ENCODE measurements at places on chromosomes 16 and 17. TPM values are rescaled to one million over a fixed set of nuclear protein-coding genes. Genes with fewer than 3 reads are reported as not detected.

- no peak for DNase-seq
These were observed 2.2 kb upstream of the WDR59 start for GRCh38 chr16:74987027-74987681.

DNA sequence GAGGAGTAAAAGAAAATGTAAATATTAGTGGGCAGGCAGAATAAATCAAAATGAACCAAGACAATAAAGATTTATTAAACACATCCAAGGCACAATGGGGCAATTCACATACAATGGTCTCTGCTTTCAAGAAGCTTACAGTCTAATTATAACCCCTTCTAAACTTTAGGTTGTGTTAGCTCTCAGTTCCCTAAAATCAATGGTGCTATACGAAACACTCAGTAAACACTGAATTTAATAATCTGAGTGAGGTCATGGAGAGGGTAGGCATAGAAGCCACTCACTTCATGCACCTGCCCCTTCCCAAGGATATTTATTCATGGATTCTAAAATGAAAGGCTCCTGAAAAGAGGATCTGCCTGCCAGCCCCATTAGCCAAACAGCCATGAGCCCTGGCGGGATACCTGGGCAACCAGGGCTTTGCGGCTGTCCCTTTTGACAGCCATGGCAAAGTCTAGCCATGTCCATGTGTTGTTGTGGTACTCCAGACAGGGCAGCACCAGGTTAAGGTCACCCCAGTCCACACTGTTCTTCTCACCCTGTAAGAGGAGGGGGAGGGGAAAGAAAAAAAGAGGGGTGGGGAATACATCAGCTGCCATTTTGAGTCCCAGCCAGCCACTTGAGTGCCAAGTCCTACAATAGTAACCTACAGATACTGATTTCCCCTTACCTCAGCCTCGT, 1.4 kb upstream of the RSKR start:
- no peak for DNase-seq

Gene KRT24
- not detected for polyA plus RNA-seq

DNA sequence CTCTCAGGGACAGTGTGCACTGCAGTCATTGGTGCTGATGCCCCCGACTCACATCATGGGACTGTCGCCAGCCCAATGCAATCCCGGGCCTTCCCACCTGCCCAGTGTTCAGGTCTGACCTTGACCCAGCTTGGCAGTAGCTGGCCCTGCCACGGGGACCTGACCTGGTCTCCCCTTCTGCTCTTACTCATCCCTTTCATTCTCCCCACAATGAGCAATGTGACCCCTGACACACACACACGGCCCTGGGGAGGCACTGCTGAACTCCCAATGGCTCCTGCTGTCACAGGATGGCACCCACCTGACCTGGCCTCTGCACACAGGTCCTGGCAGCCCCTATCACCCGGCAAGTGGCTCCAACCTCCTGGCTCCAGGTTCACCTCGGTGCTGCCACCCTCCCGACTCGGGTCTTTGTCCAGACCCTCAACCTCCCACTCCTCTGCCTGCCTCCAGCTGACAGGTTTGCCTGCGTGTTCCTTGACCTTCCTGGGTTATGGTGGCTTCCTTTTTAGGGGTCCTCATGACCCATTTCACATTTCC, 6.6 kb downstream of the CD300C start:
- DNase-seq = no peak

- DNase-seq = no peak
These were observed 239.9 kb upstream of the TNRC6C start for GRCh38 chr17:77718669-77718961.

DNA sequence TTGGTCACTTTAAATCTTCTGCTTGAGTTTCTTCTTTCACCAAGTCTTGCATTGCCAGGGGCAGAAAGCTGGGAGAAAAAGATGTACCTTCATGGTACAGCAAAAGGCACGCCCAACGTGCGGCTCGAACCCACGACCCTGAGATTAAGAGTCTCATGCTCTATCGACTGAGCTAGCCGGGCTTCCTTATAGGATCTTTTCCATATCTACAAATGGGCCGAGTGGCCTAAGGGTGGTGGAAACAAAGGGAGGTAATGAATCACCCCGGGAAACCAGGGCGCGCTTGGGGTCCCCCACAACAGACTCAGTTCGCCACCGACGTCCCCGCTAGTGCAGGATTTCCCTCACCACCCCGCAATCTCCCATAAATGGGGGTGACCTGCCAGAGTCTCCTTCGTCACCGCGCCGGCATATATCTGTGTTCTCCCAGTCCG, 7.5 kb upstream of the OR1F1 start:
- DNase-seq = no peak

Data from renal cortex interstitium (tissue), 15 donors.